ENCODE measurements at places on chromosomes 5 and 9. TPM values are rescaled to one million over a fixed set of nuclear protein-coding genes. Genes with fewer than 3 reads are reported as not detected.
A peak's percentile ranks its signal among the peaks of the same experiment; 100 is the strongest.

DNA sequence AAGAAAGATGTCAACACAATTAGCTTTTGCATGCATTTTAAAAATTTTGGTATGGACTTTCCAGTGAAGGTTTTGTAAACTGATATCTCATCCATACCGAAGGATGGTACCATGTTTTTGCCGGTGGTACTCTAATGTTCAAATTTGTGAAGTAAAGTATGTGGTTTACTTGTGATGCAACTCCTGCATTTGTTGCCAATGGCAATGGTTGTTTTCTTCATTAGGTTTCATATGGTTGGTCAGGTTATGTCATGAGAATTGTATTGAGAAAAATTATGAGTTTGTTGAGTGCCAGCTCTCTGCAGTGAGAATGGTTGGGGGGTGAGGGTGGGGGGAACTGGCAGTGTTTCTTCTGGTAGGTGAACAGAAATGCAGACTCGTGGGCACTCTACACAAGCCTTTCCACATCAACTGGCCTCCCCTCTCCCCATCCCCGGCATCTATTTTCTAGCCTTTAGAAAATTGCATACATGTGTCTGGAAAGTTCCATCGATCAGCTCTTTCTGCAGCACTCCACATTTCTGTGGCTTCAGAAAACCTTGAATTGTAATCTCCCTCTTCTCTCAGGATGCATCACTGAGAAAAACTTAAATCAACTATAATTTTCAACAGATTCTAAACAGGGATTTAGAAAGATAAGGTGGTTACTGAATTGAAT, 107.7 kb downstream of the PDE4D start:
- no peak for DNase-seq

DNA sequence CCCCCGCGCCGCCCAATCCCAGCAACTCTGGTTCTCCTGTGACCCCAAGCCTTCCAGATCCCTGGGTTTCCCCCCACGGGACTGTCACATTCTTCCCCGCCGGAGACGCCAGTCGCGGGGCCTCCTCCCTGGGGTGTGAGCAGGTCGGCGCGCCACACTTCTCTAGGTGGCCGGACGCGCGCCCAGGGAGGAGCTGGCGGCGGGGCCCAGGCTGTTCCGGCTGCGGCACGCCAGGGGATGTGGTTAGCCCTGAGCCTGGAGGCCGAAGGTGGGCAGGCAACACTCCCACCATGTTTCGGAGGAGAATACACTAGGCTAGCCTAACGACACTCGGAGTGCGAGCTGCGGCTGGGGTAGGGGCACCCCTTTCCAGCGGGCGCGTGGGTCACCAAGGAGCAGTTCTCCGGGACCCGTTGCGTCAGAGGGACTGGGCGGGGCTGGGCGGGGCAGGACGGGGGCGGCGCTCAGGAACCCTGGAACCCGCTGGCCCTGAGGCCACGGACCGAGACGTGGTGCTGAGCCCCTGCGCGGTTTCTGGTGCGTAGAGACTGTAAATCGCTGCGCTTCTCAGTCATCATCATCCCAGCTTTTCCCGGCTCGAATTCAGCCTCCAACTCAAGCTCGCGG, at the start of gene SLC27A6:
Gene SLC27A6, plus strand, starts transcription at position 478 of the 627 bp plus-strand sequence. CDS start 650 bp downstream, outside the sequence.
- DNase-seq: no peak

Gene CDH10
- not detected for total RNA-seq

Gene LHX2
- total RNA-seq: not detected

GRCh38 chr5:117701062-117701461, 1126.4 kb upstream of the SEMA6A start:
- DNase-seq: no peak

Gene PCDHB14
- total RNA-seq: 3.5 TPM

GRCh38 chr5:139744471-139745131, 51.0 kb upstream of the PSD2 start:
- DNase-seq: no peak

- no peak for DNase-seq
Observed at GRCh38 chr5:39273314-39273954, 54.1 kb upstream of the FYB1 start.

DNA sequence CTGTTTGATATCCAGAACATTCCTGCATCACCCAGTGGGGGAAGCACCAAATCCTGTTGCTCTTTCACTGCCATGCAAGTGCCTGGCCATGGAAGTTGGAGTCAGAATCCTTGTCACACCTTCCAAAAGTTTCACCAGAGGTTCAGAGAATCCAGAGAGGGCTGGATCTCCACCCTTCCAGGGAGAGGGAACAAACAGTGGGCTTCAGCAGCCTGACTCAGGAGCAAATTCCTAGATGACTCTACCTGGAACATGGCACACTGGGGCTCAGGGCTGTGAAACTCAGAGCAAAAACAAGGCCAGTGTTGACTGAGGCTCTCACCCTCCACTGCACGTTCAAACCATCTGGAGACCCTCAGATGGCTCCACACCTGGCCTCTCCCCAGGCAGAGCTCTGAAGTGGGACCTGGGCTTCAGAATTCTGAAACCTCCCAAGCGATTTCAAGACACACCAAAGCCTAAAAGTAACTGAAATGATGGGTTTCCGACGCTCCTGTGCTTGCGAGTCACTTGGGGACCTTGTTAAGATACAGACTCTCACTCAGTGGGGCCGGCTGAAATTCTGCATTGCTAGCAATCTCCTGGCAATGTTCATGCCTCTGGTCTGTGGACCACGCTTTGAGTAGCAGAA, 205.9 kb downstream of the AUH start:
- no peak for DNase-seq

- DNase-seq: no peak
Observed at GRCh38 chr5:116613445-116613844, 38.8 kb upstream of the SEMA6A start.

DNA sequence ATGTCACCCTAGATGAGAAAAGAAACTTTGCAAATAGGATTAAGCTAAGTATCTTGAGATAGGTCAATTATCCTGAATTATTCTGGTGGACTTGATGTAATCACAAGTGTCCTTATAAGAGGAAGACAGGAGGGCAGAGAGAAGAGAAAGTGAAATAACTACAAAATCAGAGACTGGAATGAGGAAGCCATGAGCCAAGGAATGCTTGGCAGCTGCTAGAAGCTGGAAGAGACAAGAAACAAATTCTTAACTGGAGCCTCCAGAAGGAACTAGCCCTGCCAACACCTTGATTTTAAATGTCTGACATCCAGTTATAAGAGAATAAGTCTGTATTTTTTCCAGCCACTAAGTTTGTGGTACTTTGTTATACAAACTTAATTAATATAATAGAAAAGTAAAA, 480.0 kb downstream of the NR2F1-AS1 start:
- DNase-seq: no peak

DNA sequence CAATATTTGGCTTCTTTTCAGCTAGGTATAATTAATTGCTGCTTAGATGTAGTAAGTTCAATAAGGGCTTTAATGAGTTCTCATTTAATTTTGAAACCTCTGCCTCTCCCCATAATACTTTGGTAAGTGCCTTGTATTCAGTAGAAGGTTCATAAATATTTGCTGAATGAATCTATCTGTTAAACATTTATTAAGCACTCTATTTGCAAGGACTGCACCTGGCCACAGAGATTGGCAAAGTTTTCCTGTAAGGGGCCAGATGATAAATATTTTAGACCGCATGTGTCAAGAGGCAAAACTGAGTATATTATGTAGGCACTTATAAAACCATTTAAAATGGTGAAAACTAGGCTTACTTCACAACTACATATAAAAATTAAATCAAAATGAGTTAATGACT, 19.0 kb upstream of the GNA14 start:
- no peak for DNase-seq

GRCh38 chr5:179284751-179285631, 60.3 kb downstream of the ADAMTS2 start:
- no peak for DNase-seq

DNA sequence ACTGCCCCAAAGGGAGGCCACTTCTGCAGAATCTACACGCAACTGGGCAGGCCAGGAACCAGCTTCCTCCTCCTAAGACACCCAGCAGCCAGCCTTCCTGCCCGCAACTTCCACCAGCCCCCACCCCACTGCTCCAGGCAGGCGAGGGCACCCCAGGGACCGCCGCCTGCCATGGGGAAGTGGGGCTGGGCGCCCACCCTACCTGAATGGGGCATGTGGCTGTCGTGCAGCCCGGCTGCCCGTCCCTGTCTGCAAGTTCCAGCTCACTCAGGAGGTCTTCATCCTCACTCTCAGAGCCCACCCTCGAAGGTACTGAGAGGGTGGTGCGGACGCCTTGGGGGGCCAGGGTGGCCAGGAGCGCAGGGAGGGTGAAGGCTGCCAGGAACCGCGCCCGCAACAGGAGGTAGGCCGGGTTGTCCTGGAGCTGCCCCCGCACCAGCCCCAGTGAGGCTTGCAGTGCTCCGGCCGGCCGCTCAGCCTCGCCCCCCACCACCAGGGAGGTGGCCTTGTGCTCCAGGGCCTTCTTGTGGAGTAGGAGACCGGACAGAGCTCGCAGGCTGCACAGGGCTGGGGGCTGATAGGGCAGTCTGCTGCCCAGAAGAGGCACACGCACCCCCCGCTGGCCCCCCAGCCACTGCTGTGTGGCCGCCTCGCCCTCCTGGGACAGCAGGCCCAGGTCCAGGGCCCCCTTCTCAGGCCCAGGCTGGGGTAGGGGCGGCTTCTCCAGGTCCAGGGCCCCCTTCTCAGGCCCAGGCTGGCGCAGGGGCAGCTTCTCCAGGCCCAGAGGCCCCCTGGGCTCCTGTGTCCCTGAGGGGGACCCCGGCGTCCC, 4.1 kb upstream of the CARD9 start:
- DNase-seq: no peak

Gene SYNPO
- total RNA-seq: 18.8 TPM

Gene PELO
- total RNA-seq: 11.9 TPM

DNA sequence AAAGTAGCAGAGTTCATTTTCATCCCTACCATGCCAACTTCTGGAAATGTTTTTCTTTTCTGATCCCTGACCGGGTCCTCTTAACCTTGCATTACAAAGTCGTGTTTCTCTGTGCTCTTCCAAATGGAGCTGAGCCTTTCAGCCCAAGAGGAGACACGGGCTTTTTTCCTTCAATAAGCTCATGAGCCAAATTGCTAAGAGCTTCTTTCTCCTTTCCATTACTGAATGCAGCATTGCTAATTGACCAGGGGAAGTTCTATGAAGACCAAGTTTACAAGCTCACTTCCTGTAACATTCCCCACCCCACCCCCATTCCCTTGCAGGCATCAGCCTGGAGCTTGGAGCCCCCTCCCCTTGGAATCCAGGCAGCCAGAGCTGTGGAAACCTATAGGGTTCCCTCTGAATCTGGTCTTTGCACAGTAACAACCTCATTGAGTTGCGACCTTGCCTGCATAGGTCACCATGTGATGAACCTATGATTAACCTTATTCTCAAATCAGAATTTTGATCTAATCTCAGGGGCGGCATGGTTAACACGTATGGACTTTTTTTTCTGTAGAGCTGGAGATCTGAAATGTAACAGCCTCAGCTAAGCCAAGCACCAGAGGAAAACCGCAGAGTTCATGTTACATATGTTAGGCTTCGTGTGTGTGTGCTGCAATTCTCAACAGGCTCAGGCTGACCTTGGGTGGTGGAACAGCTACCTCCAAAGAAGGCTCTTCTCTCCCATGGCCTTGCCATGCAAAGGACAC, 395.7 kb upstream of the ZNF462 start:
- DNase-seq: no peak

DNA sequence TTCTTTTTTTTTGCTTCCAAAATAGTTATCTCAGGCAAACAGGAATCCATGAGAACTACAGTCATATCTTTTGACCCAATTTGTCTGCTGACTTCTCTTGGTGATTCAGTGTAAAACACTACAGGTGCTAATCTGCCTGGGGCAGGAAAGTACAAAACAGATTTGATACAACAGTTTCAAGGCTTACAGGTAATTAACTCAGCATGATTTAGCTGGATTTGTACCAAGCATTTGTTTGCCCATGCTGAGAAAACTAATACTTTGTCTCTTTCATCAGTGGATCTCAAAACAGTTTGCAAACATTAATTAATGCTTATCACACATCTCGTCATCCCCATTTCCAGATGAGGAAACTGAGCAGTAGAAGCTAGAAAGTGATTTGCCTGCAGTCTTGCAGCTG, 312.5 kb upstream of the SEMA6A start:
- DNase-seq: no peak

DNA sequence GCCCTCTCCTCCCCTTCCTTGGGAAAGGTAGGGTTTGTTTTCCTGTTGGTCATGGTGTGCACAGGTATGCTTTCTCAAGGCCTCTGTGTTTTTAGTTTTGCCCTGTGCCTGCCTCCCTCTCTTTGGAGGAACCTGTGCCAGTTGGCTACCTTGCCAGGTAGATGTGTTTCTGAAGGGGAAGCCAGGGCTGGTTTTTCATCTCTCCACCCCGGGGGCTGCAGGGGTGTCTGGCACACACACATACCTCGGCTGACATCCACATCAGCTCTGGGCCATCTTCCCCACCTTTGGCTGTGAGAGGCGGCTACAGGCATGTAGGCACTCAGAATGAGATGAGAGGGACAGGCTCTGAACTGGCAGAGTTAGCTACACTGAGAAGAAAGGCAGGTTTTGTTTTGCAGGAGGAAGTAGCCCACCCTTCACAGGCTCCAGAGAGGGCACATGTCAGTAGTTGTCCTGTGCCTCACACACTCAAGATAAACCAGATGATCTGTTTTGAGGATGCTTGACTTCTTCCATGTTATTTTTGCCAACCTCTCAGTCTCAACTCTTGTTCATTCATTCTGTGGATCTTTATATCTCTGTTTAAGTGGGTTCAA, 9.7 kb downstream of the RGMB start:
- DNase-seq: no peak

- DNase-seq: no peak
Observed at GRCh38 chr5:77743181-77743580, 33.0 kb downstream of the TBCA start.

DNA sequence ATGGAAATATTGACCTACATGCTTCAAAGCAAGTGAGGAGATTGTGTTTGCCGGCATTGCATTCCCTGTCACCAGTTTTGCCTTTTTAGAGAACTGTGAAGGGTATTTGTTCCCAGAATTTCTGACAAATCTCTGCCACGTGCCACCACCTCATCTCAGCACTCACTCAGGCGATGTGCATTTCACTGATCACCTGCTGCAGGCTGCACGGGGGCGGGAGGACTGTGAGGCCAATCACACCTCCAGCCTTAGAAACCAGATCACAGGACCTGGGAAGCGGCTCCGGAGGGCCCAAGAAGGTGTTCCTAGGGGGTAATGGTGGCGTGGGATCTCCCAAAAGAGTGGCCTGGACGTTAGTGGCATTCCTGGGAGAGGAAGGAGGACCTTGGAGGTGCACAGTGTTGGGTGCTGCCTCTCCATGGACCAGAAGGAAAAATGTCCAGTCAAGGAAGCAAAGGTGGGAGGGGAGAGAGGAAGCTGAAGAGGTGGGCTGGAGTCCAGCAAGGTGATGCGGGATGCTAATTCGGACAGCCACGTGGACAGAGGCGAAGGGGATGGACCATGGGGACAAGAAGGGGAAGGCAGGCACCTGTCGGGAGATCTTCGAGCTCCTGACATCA, 63.6 kb upstream of the OLFM1 start:
- no peak for DNase-seq

Gene SMIM33
- not detected for total RNA-seq

DNA sequence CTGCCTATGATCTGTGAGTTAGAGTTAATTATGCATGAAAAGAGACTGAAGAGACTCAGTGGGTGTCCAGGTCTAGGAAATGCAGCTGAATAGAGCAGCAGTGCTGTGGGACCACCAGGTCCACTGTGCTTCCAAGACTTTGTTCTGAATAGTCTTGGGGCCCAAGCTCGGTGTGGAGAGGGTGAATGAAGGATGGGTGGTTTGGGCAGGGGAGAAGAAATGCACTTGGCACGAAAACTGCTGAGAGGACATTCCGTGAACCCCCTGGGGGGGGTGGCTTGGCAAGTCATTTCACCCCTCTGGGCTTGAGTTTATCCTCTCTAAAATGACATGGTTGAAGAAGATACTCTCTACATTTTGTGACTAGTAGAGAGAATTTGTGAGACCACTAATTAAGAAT, 36.0 kb upstream of the GOLPH3 start:
- DNase-seq: no peak

GRCh38 chr9:78280982-78281668, 15.8 kb upstream of the PSAT1 start:
- DNase-seq: peak; percentile 35
